Right kidney (tissue), 9 donors: ENCODE measurements at places on chromosomes 1 and 21.

- DNase-seq, result no peak
Observed at GRCh38 chr1:92315766-92316599, 17.1 kb downstream of the RPAP2 start.

- peak; percentile 24 for DNase-seq
Observed at GRCh38 chr21:32726839-32727686, 750 bp downstream of the SYNJ1 start.

GRCh38 chr1:228059634-228060457 is 22.7 kb upstream of the ARF1 start:
- DNase-seq, result peak; percentile 54

DNA sequence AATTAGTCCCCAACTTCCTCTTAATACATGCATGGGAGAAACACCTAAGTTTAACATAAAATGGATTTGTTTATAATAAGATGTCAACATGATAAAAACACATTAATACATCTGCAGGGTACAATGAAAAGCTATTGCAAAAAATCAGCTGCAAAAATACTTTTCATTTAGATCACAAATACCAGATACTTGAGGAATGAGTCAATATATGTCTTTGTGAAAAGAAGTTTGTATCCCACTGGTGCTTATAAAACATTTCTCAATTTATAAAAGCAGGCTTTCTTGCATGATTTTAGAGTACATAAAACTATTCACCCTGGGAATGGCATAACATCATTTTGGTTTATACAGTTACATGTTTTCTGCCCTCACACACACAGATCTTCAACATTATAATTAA is 18.6 kb upstream of the PRKAA2 start:
- DNase-seq, result no peak

DNA sequence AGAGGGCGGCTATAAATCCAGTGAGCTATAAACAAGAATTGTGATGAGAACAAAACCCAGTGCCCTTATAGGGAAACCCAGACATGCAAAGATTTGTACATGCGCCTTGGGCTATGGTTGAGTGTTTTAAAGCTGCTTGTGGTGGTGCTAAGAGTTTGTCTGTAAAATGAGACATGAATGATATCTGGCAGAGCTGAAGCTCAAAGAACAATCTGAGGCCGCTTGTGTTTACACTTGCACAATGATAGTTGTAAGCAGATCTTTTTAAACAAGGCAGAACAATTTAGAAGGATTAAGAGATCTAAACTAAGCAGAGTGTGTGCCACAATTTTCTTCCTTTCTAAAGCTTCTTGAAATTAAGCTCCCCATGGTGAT is 80.4 kb upstream of the ADAMTS5 start:
- no peak for DNase-seq

DNA sequence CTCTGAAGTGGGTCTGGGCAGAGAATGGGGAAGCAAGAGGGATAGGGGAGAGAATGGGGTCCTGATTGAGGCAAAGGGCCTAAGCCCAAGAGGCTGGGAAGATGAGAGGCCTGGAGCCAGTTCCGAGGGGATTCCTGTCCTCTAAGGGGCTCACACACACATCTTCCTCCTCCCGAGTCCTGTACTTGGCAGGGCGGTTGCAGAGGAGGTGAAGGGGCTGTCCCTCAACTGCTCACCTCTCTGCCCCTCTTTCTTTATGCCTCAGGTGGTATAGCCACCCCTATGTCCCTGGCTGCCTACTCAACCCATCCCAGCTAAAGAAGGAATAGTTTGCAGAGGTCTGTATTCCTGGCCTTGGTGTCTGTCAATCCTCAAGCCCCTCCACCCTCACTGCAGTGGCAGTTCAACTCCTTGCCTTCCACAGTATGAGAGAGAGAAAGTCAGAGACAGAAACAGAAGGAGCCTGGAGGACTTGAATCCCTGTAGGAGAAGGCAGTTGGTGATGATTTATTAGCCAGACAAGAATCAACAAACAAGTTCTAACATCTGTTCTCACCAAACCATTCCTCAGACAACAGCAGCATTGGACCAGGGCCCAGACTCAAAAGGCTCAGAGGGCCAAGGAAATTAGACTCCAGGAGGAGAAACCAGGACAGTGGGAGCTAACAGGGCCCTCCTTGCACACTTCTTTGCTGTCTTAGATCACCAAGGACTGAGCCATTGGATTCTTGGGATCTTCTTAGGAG is 10.7 kb downstream of the SH2D2A start:
- DNase-seq, result peak; percentile 37

GRCh38 chr1:234554698-234555311 is 55.2 kb downstream of the IRF2BP2 start:
- DNase-seq, result no peak

DNA sequence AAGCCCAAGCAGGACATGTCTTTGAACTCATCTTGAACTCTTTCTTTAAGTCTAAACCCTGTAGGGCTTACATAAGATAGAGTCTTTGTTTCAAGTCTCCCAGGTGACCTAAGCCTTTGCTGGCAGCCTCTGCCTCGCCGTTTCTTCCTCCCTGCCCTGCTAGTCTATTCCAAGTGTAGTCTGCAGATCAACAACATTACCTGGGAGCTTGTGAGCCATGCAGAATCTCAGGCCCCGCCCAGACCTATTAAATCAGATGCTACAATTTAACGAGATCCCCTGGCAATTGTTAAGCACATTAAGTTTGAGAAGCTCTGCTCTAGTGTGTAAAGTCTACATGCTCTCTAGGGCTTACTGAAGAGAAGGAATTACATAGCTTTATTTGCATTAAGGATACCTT is 271.6 kb downstream of the PBX1 start:
- DNase-seq, result no peak

GRCh38 chr1:20250340-20250989 is 40.2 kb upstream of the VWA5B1 start:
- DNase-seq, result no peak

- DNase-seq, result peak; percentile 72
Observed at GRCh38 chr1:158177700-158178450, 2.8 kb upstream of the CD1D start.

DNA sequence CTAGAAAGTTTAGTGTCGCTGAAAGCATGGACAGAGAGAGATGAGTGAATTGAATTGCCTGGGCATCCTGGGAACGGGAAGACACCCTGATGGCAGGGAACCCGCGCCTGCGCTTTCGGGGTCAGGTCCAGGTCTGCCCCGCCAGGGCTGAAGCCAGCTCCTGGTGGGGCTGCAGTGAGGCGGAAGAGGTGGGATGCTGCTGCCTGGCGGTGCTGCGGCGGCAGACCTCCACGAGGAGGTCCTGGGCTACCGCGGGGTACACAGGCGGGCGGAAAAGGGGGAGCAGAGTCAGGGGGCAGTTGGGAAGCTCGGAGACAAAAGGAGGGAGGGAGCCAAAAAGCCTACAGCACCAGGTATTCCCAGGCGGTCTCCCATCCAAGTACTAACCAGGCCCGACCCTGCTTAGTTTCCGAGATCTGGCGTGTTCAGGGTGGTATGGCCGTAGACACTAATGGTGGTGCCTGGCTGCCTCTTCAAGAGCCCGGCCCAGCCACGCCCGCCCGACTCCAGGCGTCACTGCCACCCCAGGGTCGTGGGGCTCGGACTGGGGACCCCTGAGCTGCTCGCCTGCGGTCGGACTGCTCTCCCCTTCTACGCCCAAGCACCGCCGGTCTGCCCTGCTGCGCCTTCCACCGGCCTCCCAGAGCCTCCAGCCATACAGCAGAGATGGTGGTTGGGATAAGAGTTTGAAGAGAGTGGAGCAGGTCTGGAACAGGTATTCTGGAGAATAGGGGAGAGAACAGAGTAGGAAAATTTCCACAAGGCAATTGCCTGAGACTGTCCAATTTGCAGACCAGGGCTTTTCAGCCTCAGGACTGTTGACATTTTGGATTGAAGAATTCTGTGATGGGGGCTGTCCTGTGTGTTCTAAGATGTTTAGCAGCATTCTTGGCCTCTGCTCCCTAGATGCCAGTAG is 46.1 kb downstream of the MDM4 start:
- DNase-seq, result no peak

DNA sequence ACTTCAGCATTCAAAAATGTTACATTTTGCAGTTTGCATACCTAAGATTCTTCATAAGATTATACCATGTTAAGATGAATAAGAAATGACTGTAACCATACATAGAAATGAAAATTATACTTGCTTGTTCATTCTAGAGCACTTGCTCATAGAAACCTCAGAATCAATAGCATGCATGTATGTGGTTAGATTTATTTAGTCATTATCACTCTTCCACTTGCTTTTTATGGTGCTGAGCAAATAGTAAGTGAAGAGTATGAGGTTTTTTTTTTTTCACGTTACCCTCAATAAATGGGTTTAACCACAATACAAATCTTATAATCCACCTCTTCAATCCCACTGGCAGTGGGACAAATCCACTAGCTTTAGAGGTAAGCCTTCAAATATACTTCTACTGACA is 84.7 kb downstream of the LRRC53 start:
- DNase-seq, result no peak

- no peak for DNase-seq
Observed at GRCh38 chr21:42624095-42624790, 29.2 kb upstream of the PDE9A start.

GRCh38 chr1:183414365-183414764 is 3.8 kb downstream of the NMNAT2 start:
- DNase-seq, result no peak

GRCh38 chr1:101311146-101311920 is 74.5 kb downstream of the S1PR1 start:
- DNase-seq, result no peak

GRCh38 chr1:182348961-182349747 is 42.4 kb downstream of the GLUL start:
- DNase-seq, result no peak

DNA sequence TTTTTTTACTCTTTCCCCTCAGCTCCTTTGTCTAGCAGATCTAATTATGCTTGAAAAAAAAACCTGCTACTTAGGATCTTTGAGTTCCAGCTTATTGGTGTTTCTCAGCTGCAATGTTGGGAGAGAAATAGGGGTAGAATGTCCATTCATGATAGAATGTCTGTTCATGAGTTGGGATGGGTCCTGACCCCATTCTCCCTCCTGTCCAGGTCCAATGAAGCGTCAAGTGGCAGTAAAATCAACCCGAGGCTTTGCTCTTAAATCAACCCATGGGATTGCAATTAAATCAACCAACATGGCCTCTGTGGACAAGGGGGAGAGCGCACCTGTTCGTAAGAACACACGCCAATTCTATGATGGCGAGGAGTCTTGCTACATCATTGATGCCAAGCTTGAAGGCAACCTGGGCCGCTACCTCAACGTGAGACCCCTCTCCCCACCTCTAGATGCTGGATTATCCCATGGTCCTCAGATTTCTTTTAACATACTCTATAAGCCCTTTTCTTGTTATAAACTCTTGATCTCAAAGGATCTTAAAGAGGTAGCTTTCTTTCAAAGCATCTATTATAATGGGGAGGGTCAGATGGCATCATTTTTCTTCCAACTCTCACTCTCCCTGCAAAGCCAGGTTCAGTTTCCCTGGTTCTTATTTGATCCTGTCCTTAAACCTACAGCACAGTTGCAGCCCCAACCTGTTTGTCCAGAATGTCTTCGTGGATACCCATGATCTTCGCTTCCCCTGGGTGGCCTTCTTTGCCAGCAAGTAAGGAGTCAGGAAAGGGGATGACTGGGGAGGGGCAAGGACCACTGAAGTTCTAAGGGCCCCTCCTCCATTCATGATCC is 11.1 kb downstream of the CERS2 start:
- DNase-seq, result no peak

- DNase-seq, result no peak
Observed at GRCh38 chr1:206859082-206859521, 6.3 kb upstream of the IL20 start.

- no peak for DNase-seq
Observed at GRCh38 chr1:226646026-226646869, 92.8 kb downstream of the ITPKB start.

DNA sequence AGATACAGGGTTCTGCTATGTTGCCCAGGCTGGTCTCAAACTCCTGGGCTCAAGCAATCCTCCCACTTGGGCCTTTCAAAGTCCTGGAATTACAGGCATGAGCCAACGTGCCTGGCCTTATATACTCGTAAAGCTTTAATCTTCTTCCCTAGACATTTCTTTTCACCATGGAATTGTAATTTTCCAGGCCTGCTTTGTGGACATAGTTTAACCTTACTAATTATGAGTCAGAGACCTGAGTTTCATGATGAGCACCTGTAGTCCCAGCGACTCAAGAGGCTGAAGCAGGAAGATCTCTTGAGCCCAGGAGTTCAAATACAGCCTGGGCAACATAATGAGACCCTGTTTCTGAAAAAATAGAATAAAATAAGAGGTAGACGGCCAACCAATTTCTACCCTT is 12.3 kb downstream of the PATJ start:
- DNase-seq, result no peak

DNA sequence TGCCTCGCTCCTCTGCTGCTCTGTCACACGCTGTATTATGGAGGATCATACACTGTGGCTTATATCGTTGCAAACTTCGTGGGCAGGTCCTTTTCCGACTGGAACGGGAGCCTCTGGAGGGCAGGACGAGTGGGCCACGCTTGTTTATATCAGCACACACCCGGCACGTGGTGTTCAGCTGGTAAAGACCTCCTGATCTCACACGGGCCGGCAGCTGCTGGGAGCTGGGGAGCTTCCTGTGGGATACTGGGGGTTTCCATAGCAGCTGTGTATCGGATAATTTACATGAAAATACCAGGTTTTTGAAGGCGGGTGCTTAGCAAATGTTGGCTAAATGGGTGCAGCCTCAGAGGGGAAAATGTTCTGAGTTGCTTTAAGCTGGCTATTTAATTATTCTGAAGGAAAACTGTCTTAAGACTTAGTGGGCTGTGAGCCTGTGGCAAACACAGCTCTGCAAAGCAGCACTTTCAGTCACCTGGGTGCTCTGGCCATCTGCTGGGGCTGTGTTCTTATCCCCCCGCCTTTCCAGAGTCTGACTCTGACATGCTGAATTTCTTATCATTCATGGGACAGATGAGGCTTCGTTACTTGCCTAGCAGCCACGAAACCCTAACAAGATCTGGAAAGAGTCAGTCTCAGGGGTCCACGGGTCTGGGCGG is 103.6 kb upstream of the GCLM start:
- DNase-seq, result no peak

GRCh38 chr1:101119289-101119688 is 93.7 kb upstream of the DPH5 start:
- DNase-seq, result no peak

- DNase-seq, result no peak
Observed at GRCh38 chr1:22932803-22933470, 39.7 kb downstream of the LACTBL1 start.

GRCh38 chr1:91166106-91166712 is 144.4 kb upstream of the ZNF644 start:
- DNase-seq, result no peak

GRCh38 chr21:42381347-42381984 is 14.4 kb downstream of the TMPRSS3 start:
- DNase-seq, result no peak

GRCh38 chr21:25420831-25421230 is 186.4 kb downstream of the MRPL39 start:
- DNase-seq, result no peak
